ENCODE measurements at places on chromosomes 11 and 22.

- DNase-seq, result no peak
Measured at GRCh38 chr22:44531487-44531886, 33.5 kb upstream of the RTL6 start.

DNA sequence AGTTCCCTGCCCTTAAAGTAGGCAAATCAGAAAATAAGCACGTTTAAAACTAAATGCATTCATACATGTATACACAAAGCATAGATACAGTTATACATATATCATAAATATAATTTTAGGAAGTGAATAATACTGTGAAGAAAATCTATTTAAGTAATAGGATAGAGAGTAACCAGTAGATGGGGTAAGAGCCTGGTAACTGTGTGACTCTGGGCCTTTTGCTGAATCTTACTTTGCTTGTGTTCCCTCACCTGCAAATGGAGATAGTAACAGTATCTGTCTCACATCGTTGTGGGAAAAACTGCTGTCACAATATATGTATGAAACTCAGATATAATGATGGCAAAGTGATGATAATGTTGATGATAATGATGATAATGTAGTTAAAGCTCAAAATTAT is 29.9 kb downstream of the MS4A2 start:
- no peak for DNase-seq

DNA sequence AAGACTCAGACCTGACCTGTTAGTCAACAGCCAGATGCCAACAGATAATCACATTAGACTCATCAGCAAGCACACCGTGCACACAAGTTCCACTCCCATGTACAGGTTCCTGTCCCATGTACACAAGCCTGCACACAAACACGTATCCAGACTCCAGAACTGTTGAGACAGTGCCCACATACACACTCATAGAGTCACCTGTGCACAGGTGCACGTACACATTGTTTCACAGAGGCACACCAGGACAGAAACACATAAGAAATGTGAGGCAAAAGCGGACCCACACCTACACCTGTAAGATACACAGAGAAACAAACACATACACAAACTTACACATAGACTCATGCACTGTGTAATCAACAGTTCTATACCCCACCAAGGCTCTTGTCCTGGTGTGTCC is 2.7 kb upstream of the ZNF74 start:
- no peak for DNase-seq

DNA sequence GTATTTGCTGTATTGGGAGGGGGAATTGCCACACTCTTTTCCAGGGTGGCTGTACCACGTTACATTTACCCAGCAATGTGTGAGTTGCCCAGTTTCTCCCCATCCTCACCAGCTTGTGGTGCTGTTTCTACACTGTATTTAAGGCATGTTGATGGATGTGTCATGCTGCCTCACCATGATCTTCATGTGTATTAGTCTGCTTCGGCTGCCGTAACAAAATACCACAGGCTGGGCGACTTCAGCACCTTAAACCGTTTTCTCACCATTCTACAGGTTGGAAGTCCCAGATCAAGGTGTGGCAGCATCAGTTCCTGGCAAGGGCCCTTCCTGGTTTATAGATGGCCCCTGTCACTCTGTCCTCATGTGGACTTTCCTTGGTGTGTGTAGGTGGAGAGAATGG is 169.7 kb downstream of the IGLL1 start:
- no peak for DNase-seq

- DNase-seq, result no peak
Measured at GRCh38 chr22:35319244-35319985, 19.7 kb downstream of the TOM1 start.

GRCh38 chr11:1039481-1040427 is 3.2 kb upstream of the MUC6 start:
- DNase-seq, result no peak

GRCh38 chr11:73645972-73646631 is at the start of gene PLEKHB1:
TSS of gene PLEKHB1 (plus strand) at chr11:73646581. CDS start at chr11:73646609, 28 bp downstream.
- DNase-seq, result no peak

GRCh38 chr22:22388090-22388489 is 120.5 kb downstream of the ZNF280B start:
- no peak for DNase-seq

GRCh38 chr22:40716116-40716515 is 36.8 kb downstream of the MCHR1 start:
- DNase-seq, result no peak

DNA sequence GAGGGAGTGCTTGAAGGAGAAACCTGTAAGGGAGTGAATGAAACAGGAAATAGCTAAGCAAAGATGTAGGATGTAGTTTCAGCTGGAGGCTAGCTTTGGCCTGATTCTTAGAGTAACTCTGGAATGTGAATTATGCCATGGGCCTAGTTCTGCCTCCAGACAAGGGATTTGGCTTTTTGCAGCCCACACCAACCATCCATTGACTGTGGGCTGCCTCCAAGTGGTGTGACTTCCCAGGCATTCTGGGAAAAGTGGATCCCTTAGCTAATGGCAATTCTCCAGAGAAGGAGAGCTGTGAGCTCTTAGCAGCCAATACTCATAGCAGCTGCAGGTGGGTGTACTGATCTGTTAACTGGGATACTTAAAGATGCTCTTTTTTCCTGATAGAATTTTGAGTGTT is 2.0 kb upstream of the OR9I1 start:
- no peak for DNase-seq

GRCh38 chr22:29224121-29224858 is 18.6 kb downstream of the EMID1 start:
- DNase-seq, result no peak

- no peak for DNase-seq
Measured at GRCh38 chr11:46508360-46508759, 85.5 kb downstream of the AMBRA1 start.

DNA sequence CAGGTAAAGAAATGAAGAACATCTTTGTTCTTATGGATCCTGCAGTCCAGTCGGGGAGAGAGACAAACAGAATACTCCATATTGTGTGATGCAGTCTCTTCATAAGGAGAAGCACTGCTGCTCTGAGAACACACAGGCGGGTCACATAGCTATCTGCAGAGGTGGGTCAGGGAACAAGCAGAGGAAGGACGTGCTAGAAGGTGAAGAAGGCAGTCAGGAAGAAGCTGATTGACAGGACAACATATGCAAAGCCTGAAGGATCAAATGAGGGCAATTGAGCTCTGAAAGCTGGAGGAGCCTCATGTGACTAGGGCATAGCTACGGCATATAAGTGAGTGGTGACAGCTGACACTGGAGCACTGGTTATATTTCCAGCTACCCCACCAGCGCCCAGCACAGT is 122.5 kb downstream of the OPCML start:
- no peak for DNase-seq

GRCh38 chr11:95115597-95115996 is 26.0 kb downstream of the ENDOD1 start:
- DNase-seq, result no peak

GRCh38 chr11:34339149-34340064 is 18.4 kb downstream of the ABTB2 start:
- DNase-seq, result no peak

DNA sequence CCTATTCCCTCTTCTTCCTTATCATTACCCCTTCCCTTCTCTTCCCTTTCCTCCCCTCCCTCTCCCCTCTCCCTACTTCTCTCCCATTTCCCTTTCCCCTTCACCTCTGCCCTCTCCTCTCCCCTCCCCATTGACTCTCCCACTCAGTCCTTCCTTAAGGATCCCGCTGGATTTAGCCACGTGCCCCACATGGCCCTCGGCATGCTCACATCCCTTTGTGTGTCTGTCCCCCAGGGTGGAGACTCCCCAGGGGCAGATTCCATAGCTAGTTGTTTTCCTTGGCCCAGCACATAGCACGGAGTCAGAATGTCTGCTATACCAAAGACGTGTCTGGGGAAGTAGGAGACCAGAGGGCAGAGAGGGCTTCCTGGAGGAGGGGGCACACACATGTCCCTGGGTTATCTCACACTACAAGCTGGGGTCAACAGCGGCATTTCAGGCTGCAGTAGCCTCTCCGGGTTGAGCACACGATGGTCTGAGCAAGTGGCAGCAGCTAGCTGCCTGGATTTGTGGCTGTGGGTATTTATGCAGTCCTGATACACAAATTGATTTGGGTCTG is 487.0 kb downstream of the TBC1D22A start:
- no peak for DNase-seq

GRCh38 chr11:9651899-9652748 is 11.8 kb upstream of the SWAP70 start:
- DNase-seq, result no peak

GRCh38 chr11:2655016-2655719 is 44.6 kb downstream of the KCNQ1OT1 start:
- DNase-seq, result no peak

DNA sequence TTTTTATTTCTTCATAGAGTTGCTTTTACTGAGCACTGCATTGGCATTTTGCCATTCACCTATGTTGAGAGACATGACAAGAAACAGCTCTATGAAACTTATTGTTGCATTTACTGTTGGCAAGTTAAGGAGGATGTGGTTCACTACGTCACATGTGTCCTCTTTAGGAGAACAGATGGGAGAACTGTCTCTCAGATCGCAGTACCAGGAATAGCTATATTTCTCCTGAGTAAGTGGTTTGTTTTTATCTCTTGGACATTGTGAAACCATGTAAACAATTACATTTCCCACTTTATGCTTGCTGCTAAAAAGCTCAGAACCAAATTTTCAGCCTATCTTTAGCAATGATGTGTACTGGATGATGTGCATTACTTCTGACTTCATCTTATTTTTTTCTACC is 34.8 kb upstream of the PSMA1 start:
- no peak for DNase-seq

DNA sequence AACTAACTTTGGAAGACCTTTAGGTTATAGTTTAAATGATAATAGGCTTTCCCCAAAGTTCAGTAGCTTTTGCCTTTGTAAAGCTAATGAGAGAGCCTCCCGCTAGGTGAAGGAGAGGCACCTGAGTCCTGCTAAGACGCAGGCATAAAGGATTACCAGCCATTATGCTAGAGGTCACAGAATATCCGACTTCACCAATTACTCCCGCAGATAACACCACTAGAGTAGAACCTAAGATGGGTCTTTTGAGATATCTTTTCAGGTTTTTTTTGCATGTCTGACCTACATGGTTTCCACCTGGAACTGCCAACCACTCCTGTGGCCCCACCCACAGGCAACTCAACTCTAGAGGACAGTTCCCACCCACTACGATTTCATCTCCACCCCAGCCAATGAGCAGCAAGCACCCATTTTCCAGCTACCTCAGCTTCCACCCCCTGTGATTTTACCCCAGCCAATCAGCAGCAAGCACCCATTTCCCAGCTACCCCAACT is 314.3 kb downstream of the BRD1 start:
- no peak for DNase-seq

GRCh38 chr11:100174881-100175280 is 512.2 kb upstream of the ARHGAP42 start:
- no peak for DNase-seq

GRCh38 chr11:89487016-89487415 is 4.2 kb downstream of the NOX4 start:
- DNase-seq, result no peak

DNA sequence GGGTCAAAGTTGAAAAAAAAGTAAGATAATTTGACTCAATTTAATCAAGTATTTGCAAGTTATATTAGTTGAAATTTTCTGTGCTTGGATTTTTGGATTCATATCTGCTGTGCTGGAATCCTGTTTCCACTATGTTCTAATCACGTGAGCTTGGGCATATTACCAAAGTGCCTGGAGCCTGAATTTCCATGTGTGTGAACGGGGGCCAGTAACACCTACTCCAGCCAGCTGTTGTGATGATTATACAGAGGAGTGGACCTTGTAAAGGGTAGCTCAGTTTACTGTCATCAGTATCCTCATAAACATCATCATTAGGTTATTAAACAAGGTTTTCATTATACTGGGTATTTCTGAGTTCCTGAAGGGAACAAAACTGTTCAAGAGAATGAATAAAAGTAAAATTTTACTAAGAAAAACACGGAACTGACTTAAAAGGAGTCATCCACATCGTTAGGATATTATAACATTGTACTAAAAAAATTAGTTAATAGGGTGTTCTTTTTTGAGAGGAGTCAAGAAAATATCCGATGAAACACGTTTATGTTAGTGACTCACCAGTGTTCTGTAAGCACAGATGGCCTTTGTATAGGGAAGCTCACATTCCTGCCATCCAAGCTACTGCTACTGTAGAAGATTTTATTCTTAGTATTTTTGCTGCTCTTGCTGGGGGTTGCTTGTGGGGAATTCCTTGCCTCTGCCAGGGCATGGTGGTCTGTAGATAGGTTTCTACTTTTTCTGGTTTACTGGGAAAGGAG is 144.1 kb downstream of the ARHGAP42 start:
- DNase-seq, result no peak

GRCh38 chr11:57787920-57788702 is 26.5 kb downstream of the CTNND1 start:
- no peak for DNase-seq

DNA sequence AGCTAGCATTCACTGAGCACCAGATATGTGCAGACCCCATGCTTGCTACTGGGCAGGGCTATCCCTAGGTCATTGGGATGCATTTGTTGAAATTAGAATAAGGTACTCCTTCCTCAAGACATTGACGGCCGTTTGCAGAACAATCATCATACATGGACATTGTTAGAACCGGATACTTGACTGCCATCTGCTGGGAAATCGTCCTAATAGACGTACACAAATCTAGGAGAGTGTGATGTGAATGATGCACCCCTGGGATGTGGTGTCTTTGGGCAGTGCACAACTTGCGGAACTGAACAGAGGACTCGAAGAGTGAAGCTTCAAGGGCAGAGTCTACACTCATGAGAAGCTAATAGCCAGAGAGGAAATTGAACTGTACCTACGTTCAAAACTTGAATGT is 35.9 kb downstream of the MYO18B start:
- no peak for DNase-seq

GRCh38 chr11:2077061-2077802 is 62.0 kb downstream of the IGF2 start:
- no peak for DNase-seq

- DNase-seq, result no peak
Measured at GRCh38 chr11:100883830-100884229, 196.7 kb downstream of the ARHGAP42 start.

GRCh38 chr22:25970374-25970911 is 198.8 kb upstream of the SEZ6L start:
- DNase-seq, result no peak

Data from stimulated activated CD8-positive, alpha-beta memory T cell treated with anti-CD3 and anti-CD28 coated beads, Interleukin-7, amount 100 ng/mL, for 4 hours (primary cell).